ENCODE measurements at places on chromosomes 16 and 17. TPM values are rescaled to one million over a fixed set of nuclear protein-coding genes. Genes with fewer than 3 reads are reported as not detected.

PERCC1 gene
- 0.35 TPM for polyA plus RNA-seq

ADAM11 gene
- polyA plus RNA-seq: 20.8 TPM

CCL23 gene
- not detected for polyA plus RNA-seq

RGS11 gene
- polyA plus RNA-seq: 29.5 TPM

KRT9 gene
- polyA plus RNA-seq: not detected

C16orf92 gene
- 0.76 TPM for polyA plus RNA-seq
